ENCODE measurements at places on chromosomes 3 and 15.

DNA sequence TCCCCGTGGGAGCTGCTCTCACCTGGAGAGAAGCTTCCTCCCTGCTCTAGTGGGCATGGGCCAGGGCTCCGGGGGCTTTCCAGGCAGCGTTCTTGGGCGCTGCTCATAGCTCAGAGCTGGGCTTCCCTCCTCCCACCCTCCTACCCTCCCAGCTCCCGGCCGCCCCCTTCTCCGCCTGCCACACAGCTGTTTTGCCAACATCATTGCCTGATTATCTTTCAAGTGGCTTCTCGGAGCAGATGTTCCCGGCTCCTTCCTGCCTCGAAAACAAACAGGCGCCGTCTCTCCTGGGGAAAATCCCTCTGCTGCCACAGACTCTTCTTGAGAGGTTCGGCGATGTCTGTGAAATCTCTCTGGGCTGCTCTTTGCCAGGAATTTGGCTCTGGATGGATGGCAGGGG, 195.6 kb downstream of the RPLP1 start:
- no peak for DNase-seq

GRCh38 chr15:101250873-101251829, 697 bp downstream of the CHSY1 start:
- DNase-seq = no peak

DNA sequence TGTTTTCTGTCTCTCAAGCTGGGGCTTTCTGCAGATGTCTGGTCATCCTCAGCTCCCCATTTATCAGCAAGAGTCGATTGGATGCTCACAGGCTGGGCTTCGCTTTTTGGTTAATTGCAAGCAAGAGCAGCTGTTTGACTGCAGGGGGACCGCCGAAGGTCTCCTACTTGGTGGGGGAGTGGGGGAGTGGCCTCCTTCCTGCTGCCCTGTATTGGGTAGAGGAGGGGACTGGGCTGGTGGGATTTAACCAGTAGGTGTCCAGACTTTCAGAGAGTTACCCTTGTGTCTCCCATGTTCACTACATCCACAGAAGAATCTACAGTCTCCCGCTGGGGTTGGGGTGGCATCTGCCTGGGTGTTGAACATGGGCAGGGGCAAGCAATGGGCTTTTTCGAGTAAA, 78.7 kb downstream of the PLXNA1 start:
- no peak for DNase-seq

DNA sequence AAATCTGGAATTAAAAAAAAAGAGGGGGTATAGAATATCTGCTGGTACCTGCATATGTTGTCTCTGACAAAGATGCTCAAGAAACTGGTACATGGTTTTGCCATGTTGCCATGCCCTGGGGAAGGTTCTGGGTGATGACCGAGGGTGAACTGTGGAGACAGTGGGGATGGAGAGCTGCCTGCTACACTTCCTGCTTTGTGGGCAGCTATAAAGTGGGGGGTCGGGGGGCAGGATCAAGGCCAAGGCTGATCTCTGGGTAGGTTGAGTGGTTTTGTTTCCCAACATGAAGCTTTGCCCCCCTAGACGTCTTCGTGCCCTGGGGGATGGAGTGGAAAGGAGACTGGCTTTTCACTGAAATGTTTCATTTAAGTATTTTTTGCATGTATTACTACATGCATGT, 74.6 kb downstream of the IQSEC1 start:
- DNase-seq = no peak

All from stimulated activated CD8-positive, alpha-beta memory T cell treated with anti-CD3 and anti-CD28 coated beads, Interleukin-7, amount 100 ng/mL, for 4 hours (primary cell).